ENCODE measurements at places on chromosomes 1 and 21.

- no peak for DNase-seq
Measured at GRCh38 chr1:91797164-91797563, 88.8 kb downstream of the TGFBR3 start.

DNA sequence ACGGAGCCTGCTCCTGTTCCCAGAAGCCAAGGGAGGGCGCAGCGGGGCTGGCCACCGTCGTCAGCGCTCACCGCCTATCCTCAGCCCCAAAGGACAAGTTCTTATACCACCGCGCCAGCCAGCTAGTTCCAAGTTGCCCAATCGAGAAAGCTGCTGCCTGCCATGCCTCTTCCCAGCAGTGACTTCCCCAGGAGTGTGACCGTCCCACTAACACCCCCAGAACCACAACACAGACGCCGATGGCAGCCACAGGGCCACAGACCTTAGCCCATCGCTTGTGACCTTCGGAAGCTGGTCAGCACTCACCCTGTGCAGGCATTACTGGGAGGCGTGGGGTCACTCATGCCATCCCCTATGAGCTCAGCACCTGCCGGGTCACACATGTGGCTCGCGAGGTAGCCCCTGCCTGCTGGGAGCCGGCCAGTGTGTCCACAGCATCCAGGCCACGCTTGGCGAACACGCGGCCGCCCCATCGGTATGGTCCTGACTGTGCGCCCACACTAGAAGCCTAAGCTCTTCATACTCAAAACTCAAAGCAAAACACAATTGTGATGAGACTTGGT is 20.1 kb downstream of the NADK start:
- DNase-seq: no peak

- DNase-seq: no peak
Measured at GRCh38 chr21:42590431-42591131, 62.8 kb upstream of the PDE9A start.

- no peak for DNase-seq
Measured at GRCh38 chr1:204380293-204380831, 20.6 kb upstream of the PLEKHA6 start.

GRCh38 chr1:112938210-112938609 is 17.8 kb downstream of the SLC16A1 start:
- DNase-seq: no peak

DNA sequence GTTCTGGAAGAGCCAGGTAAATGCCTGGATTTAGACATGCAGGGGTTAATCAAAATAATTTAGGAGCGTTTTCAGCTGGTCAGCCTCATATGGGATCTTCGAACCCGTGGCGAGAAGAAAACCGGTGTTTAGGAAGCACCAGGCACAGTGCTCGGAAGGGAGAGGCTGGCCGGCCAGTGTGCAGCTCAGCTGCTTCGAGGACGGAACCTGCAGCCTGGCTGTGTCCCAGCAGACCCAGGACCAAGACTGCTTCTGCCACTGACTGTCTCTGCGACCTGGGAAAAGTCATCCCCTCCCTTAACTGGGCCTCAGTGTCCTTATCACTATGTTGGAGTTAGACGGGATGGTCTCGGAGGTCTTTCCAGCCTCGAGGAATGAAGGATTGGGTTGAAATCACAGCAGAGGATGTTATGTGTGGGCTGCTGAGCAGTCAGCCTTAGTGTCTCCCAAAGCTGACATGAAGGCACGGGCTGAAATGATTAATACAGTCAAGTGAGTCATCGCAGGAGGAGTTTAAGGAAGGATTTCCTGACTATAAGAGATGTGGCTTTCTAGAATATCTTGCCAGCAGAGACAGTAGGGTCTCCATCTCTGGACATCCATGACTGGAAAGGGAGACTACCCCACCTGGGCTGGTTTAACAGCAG is 20.8 kb downstream of the PPFIA4 start:
- DNase-seq: peak; percentile 68

DNA sequence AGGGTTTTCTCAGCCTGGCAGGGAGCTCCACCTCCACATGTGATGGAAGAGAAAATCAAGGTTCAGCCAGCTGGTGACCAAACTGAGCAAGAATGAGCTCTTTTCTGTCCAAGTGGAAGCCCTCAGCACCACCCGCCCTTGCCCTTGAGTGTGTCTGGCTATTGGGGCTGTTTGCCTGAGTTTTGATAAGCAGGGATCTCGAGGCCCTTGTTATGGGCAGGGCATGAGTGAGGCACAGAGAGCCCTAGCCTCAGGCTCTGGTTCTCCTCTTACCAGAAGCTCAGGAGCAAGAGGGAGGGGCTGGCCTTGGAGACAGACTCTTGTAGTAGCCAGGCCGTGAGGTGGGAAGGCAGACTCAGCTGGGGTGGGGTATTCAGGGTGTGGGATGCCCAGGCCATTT is 37.5 kb upstream of the ARF1 start:
- no peak for DNase-seq

DNA sequence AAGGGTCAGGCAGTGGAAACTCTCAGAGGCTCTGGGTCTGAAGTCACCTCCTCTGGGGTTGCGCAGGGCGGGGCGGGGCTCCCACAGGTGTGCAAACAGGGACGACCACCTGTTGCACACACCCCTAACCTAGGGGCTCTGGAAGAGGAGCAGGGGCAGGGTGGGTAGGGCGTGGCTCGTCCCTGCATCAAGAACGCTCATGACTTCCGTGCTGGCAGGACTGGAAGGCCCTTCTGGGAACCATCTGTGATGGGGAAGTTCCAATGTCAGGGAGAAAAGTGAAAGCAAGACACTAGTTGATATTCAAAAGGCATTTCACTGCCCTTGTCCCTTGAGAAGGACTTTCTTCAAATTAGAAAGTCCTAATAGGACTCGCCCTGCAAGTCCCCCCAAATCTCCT is 22.1 kb upstream of the CLSTN1 start:
- peak; percentile 49 for DNase-seq

- peak; percentile 50 for DNase-seq
Measured at GRCh38 chr1:161720422-161720821, 922 bp upstream of the FCRLB start.

DNA sequence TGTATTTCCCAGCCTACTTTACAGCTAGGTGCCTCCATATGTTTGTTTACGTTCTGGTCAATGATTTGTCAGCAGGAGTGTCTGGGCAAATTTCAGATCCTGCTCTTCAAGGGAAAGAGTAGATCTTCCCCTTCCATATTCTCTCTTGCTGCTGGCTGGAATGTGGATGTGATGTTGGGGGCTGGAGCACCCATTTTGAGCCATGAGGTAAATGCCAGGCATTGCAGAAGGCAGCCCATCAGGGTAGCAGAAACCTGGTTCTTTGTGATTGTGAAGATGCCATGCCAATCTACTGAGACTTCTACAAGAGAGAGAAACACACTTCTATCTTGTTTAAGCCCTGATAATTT is 25.1 kb downstream of the RUNX1 start:
- DNase-seq: no peak

- peak; percentile 50 for DNase-seq
Measured at GRCh38 chr1:22031214-22031962, 21.1 kb upstream of the CDC42 start.

DNA sequence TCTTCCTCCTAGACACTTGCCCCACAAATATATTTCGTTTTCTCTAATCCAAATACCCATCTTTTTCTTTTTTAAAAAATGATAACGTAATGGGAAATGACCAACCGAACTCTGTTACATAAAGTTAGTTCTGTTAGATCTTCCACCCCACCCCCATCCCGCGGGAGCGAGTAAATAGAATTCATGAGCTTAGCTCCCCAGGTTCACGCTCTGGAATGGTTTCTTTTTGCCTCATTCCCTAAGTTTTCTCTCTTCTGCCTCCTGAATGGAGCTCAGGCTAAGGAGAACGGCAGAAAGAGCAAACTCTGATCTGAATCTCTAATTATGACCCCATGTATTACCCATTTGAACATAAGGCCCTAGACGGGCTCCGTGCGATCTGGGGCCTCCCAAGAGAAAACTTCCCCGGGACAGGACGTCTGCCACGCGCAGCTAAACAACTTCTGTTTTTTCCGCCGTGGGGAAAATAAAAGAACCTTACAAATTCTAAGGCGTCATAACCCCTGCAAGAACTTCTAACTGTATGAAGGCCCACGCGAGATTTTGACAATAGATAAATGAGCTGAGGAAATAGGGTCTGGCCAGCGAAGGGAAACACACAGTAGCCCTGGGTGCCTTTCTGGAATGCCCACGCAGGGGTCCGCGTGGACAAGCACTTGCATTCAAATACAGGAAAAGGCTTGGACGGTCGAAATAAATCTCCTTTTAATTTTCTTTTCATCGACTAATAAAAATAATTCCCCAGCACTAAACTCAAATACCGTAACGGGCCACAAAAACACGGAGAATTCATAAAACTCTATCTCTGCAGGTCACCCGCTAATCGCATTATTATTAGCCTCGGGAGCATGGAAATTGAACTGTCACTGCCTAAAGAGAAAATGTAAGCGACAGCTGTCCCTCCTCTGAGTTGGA is 2.2 kb downstream of the TBX15 start:
- peak; percentile 51 for DNase-seq

DNA sequence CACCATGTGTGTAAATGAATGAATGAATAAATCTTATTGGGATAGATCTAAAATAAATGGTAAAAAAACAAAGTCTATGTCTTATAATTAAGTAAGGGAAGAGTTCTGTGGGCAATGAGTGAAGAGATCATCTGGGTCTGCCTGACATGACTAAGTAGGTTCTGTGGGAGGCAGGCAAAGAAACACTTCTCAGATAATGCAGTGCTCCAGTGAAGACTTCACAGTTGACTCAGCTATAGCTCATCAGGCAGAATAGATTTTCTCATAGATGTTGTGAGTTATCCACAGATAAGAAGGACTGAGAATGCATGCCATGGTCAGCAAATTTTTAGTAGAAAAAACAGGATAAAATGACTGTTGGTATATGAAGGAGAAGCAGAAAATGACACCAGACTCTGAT is 12.4 kb downstream of the KRTAP22-2 start:
- DNase-seq: no peak

DNA sequence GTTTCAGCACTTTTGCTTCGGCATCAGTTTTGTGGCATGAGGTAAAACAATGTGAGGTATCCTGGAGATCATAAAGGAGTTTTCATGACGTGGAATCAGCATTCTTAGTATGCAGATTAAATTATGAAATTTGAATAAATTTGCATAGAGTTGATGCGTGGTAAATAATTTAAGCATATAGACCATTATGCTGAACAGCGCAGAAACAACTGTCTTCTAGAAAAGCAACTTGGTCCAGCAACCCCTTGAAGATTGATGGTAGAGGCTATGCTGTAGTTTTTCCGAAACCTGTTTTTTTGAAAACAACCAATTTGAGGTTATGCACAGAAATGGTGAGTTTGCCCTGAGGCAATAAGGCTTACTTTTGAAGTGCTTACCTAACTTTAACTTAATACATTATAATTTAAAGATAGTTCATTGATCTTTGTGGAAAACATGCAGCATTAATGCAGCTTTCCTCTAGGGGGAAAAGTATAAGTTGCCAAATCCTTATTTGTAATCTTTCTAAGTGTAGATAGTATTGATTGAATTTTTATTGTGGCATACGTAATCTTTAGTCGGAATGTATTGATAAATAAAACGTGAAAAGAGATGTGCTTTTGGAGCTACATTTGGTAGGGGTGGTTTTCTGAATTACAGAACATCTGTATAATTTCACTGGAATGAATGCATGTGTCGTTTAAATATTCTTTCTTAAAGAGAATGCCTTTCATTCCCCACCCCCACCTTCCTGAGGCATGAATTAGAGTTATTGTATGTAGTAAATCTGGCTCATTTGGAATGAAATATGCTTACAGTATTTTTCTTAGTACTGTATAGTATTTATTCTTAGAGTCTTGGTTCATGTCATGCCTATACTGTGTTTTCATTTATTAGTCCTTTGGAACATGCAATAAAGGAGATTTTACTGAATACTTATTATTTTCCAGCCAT is 3.8 kb downstream of the PRDM2 start:
- DNase-seq: no peak

DNA sequence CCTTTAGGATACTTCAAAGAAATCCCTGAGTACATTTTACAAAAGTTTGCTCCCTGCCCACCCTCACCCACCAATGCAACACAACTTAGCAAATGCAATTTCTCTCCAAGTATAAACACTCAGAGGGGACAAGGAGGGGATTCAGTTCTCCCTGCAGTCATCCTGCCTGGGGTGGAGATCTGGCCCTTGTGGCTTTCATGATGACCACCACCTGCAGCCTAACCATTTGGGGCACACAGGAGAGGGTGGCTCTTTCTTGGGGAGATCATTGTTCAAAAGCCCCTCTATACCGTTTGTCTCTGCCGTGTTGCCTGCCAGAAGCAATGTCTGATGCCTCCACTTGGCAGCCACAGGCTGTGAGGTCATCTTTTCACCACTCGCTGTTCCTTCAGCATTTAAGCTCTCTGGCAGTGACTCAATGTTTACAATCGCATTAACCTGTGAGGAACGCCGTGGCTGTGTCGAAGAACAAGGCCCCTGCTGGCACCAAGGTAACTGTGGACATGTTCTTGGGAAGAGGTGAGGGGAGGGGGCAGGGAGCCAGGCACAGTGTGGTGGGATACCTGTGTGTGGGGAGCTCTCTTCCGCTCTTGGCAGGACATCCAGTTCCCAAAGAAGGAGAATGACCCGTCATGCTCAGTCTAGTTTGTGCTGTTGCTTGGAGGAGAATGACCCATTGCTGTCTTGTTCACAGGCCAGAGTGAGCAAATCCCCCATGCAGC is 103.9 kb upstream of the DUSP10 start:
- DNase-seq: no peak

- no peak for DNase-seq
Measured at GRCh38 chr1:179889589-179889988, 7.5 kb downstream of the TOR1AIP1 start.

- DNase-seq: peak; percentile 8
Measured at GRCh38 chr1:4825800-4826450, 171.5 kb downstream of the AJAP1 start.

- peak; percentile 51 for DNase-seq
Measured at GRCh38 chr1:94716965-94717364, 103.2 kb upstream of the SLC44A3 start.

DNA sequence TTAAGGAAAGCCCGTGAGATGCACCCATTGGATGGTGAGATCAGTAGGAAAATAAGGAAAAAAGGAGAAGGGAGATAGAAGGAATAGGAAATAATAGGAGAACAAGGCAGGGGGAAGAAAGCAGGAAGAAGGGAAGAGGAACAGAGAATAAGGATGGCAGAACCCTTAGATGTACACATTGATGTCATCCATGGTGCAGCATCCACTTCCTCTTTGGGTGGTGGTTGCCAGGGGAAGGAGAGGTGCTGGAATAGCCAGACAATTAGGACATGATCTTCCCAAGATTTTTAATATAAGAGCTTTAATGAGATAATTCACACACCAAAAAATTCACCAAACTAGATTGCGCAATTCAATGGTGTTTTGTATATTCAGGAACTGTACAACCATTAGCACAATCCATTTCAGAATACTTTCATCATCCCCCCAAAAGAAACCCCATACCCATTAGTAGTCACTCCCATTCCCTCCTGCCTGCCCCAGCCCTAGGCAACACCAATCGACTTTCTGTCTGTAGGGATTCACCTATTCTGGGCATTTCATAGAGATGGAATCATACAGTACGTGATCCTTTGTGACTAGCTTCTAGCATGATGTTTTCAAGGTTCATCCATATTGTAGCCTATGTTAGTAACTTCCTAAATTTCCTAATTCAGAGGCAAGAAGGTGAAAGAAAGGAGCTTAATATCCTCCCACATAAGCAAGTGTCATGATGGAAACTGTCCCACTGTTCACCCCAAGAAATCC is 121.4 kb downstream of the PLXNA2 start:
- DNase-seq: peak; percentile 60

GRCh38 chr1:10941891-10942541 is 70.4 kb upstream of the TARDBP start:
- DNase-seq: peak; percentile 77

- peak; percentile 81 for DNase-seq
Measured at GRCh38 chr1:150548632-150549495, at the start of gene ADAMTSL4. Gene ADAMTSL4, plus strand, starts transcription at chr1:150549408. Its CDS starts 2,881 bp downstream, at chr1:150552289.
